ENCODE measurements at places on chromosomes 1 and 21.

GRCh38 chr1:167761400-167761799, 39.6 kb downstream of the MPZL1 start:
- DNase-seq = no peak

DNA sequence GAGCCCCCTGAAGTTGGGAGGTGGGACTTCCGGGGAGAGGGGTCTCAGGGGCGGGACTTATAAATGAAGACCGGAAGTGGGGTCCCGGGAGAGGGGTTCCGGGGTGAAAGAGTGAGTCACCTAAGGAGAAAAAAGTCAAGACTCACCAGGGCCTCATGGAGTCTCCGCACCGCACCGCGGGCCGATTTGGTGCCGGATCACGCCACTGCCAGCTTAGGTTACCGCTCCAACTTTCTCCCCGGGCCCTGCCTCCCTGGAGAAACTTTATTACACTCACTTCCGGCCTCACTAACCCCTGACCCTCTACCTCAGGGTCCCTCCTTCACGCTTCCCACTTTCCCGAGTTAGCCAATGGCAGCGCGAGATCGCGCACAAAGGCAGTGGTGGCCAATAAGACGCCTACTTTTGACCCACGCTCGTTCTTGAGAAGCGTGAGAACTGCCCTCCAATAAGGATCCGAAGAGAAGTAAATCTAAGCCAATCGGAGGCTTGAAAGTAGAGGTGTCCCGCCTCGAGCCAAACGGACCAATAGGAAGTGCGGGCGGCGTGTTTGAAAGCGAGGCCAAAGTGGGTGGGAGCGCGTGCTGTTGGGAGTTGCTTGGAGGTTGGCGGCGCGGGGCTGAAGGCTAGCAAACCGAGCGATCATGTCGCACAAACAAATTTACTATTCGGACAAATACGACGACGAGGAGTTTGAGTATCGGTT, at the start of gene CKS1B:
TSS of gene CKS1B (plus strand) at position 580 of the 706 bp plus-strand sequence. CDS start at position 645, 65 bp downstream.
- DNase-seq = peak; percentile 92

- DNase-seq = no peak
Measured at GRCh38 chr1:150760013-150760412, 5.6 kb downstream of the CTSS start.

DNA sequence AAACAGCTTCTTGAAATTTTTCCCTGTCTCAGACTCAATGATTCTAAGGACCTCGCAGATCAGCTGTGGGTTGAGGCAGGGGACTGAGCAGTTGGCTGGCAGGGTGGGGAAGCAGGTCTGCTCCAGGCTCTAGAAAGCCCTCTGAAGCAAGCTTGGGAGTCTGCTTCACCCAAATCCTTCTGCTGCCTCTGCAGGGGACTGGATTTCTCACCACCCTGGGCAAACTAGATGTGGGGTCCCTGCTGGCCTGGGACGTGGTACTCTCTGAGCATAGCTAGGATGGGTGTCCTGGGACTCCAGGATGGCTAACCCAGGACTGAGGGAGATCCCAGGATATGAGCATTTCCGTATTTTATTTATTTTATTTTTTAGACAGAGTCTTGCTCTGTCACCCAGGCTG, 89.3 kb downstream of the LAMC2 start:
- DNase-seq = no peak

- no peak for DNase-seq
Measured at GRCh38 chr1:227548119-227548397, 15.3 kb upstream of the ZNF678 start.

- no peak for DNase-seq
Measured at GRCh38 chr1:245599371-245600174, 444.8 kb downstream of the KIF26B start.

GRCh38 chr1:9990944-9991343, 6.1 kb upstream of the RBP7 start:
- no peak for DNase-seq

DNA sequence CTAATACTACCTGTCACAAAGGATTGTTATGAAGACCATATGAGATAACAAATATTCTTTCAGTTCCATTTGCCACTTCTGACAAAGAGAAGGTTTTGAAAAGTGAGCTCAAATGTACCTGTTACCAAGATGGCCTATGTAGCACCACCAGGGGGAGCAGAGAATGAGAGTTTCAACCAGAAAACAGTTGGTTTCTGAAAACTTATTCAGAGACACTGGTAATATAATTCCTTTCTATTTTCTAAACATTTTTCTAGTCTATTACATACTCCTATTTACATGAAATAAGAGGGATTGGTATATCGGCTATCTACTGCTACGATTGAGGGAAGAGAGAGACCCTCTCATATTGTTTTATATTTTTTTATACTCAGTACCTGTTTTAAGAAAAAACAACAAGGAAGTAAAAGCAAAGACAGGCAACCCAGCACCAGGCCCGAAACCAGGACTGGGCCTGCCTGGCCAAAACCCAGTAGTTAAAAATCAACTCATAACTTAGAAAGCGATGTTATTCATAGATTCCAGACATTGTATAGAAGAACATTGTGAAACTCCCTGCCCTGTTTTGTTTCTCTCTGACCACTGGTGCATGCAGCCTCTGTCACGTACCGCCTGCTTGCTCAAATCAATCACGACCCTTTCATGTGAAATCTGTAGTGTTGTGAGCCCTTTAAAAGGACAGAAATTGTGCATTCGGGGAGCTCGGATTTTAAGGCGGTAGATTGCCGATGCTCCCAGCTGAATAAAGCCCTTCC, 48.3 kb downstream of the IL23R start:
- DNase-seq = no peak

GRCh38 chr1:2322065-2322571, 69.2 kb downstream of the MORN1 start:
- DNase-seq = no peak

GRCh38 chr1:100506217-100506616, 31.7 kb upstream of the GPR88 start:
- no peak for DNase-seq

- DNase-seq = no peak
Measured at GRCh38 chr1:55180075-55180670, 35.0 kb downstream of the USP24 start.

- DNase-seq = no peak
Measured at GRCh38 chr1:156516821-156517220, 16.2 kb upstream of the MEF2D start.

DNA sequence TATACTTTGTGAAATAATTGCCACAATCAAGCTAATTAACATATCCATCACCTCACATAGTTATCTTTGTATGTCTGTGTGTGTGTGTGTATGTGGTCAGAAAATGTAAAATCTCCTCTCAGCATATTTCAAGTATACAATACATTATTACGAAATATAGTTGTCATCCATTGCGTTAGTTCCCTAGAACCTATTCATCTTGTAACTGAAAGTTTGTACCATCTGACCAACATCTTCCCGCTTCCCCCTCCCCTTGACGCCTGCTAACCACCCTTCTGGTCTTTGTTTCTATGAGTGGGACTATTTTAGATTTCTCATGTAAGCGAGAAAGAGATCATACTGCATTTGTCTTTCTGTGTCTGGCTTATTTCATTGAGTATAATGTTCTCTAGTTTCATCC, 455.3 kb downstream of the KCNT2 start:
- DNase-seq = no peak
